Cortex of kidney (tissue), 1 donor: ENCODE measurements at places on chromosomes 5 and 9.

DNA sequence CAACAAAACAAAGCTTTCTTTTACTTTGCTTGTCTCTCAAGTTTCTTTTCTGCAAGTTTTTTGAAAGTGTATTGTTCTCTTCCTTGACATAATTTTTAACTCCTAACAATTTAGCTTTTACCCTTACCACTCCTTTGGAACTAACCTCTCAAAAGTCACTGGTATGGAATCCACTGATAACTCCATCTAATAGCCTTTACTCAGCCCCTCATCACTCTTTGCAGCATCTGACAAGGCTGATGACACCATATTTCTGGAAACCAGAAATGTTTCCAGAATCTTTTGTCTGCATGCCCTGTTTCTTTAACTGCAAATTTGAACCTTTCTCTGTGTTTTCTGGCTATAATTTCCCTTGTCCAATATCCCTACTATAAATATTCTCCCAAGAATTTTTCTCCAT lies 46.5 kb downstream of the ZNF474 start:
- DNase-seq = no peak

DNA sequence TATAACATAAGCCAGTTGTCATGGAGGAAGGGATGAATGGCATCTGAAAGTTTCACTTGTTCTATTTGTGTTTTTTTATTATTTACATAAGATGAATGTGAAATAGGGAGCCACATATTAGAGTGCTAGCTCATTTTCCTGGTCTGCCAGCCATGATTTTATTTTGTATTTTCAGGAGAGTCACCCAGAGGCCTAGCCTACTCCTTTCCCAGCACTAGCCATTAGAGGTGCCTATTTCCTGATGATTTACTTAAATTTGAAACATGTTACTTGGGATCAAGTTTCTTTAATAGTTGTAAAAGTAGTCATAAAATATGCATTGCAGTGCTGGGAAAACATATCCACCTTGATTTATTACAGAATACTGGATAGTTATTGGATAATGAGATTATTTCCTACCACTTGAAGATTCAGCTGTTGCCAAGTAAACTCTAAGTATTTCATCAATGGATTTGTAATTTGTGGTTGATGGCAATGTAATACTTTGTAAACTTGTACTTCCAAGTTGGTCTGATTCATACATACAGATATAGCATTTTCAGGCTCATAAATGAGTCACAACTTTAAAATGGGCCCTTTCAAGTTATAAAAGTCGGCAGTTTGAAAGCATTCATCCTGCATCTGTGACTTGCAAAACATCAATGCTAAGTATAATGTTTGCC lies 50.8 kb downstream of the KCNN2 start:
- DNase-seq = no peak

- no peak for DNase-seq
Observed at GRCh38 chr9:13427587-13427986, 148.1 kb upstream of the MPDZ start.

DNA sequence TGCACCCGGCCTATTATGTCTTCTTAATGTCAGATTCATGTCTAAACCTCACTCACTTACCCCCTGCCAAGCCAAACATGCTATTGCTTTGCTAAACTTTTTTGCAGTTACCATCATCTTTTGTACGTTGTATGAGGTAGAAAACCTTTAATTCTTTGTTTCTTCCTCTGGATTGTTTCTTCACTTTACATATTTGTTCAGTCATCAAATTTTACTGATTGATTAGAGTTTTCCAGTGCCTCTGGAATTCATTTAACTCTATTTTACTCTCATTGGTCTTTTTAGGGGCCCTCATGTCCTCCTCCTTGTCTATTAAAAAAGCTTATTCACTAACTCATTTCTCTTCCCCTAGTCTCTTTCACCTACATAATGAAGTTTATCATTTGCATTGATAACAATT lies 67.0 kb downstream of the RIC1 start:
- no peak for DNase-seq

DNA sequence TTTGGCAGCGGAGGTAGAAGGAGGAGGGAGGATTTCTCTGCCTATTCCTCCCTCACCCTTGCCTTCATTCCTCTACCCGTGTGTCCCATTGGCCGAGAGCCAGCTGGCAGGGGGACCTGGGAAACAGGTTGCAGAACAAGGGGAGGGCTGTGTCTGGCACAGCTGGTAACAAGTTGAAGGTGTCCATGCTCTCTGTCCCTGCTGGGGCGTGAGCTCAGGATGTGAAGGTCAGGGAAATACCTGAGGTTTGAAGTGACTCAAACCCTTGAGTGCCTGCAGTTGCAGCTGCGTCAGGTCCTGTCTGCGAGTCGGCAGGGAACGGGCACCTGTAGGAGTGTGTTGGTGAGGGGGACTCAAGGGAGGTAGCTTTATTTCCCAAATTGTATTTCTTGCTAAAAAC lies 16.2 kb downstream of the MIGA2 start:
- no peak for DNase-seq

- no peak for DNase-seq
Observed at GRCh38 chr9:136659861-136660784, 2.6 kb upstream of the EGFL7 start.

DNA sequence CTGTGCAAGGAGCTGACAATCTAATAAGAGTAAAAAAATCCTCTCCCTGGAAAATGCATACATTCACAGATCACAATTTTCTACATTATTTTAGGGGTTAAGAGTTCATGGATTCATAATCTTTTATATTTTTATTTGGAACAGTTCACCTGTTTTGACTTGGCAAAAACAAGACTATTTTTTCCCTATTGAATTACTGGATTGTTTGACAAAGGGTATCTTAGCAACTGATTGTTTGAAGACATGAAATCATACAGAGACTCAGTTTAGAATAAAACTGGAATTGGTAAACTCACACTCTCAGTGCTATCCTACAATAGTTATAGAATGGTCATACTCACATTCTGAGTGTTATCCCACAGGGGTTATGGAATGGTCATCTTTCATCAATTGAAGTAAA lies 358.2 kb upstream of the PTGER4 start:
- DNase-seq = no peak

- DNase-seq = no peak
Observed at GRCh38 chr5:10607666-10608073, 43.8 kb downstream of the ANKRD33B start.

DNA sequence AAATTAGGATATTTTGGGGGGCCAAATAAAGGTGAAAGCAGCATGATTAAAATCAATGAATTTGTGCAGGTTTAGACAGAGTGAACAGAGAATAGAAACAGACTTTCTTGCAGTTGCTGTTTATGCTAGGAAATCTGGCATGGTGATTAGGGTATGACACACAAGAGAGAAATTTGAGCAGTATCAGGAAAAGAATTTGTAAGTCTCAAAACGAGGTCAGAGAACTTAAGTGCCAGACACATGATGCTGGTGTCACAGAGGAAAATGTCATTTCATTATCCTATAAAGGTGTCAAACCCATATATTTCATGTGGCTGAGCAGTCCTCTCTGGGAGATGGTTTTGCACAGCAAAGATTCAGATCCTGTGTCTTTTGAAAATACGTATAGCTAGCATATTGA lies 15.7 kb downstream of the LVRN start:
- no peak for DNase-seq

DNA sequence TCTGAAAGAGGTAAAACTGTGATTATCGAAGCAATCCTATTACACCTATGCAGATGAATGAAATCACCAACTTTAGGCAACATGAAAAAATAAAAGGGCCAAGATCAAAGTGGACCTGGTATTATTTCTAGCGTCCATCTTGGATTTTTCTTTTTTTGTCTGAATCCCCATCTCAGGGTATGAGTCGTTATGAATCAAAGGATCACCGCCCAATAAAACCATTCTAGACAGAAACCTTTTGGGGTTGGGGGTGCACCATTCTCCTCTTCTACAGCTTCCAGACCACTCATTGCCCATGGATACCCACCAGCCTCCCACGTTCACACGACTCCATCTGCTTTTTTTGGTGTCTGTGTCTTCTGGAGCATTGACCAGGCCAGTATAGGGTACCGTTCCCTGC lies 33.4 kb downstream of the MAP1B start:
- no peak for DNase-seq

DNA sequence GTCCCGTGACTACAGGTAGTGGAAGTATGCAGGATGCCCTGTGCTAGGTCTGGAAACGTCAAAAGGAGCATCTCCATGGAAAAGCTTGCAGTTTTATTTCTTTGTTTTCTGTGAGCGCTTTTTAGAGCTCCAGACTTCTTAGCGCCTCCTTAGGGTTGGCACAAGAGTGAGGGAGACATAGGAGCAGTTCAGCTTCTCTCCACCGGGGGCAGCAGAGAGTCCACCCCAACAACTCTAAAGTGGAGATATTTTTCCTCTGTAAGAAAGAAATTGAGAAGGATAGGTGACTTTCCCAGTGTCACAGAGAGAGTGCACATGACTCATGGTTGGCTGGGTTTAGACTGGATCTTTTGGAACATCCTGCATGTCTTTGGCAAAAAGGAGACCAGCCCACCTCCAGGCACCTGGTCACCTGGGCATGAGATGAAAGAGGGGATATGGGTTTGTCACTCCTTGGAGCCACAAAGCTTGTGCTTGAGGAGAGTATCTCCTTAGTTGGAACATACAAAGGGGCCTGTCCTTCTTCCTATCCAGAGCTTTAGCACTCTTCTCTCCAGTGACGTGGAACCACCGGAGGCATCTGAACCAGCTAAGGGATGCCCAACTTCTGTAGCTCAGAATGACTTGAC lies 637.7 kb downstream of the SEMA5A start:
- no peak for DNase-seq

- DNase-seq = no peak
Observed at GRCh38 chr5:38157024-38157423, 101.3 kb upstream of the EGFLAM start.

DNA sequence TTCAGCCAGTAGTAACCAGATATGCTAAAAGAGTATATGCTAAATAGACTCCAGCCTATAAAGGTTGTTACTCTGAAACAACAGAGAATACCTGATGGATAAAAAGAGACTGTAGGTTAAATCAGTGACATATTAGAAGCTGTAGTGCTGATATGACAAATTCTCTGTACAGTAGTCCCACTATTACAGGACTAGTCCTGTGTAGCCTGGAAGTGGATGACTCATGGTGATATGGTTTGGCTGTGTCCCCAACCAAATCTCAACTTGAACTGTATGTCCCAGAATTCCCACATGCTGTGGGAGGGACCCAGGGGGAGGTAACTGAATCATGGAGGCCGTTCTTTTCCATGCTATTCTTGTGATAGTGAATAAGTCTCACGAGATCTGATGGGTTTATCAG lies 276.2 kb upstream of the POU5F2 start:
- no peak for DNase-seq

DNA sequence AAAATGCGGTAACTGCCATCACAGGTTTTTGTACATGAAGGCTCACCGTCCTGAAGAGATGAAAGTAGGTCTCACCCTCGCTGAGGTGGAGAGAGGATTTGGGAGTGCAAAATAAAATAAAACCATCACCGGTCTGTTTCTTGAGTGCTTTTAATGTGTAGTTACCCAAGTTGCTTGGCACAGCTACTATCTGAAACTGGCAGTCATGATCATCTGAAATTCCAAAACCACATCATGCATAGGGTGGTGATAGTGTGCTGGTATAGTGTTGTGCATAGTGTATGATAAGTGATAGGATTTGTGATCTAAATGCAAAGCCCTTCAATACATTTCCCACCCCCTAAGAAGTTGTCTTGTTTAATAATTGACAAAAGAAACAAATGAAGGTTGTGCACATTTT lies 381.3 kb downstream of the DMRT2 start:
- DNase-seq = no peak

GRCh38 chr9:93507768-93508167 lies 54.4 kb upstream of the FAM120AOS start:
- no peak for DNase-seq

GRCh38 chr5:81228084-81228483 lies 5.0 kb upstream of the CKMT2 start:
- no peak for DNase-seq

DNA sequence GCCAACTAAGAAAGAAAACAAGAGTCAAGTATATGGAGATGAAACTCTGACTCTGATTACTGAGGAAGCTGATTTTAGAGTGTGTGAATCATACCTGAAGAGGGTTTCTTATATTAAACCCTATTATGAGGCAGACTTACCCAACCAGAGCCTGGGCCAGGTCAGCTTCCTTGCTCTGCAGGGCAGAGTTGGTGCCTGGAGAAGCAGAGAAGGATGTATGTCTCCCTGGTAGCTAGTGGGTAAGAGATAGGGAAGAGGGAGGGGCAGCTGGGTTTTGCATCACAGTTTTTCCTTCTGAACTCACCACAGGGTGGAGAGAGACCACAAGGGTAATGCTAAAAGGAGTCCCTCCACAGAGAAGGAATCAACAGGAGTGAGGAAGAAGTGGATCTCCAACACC lies 104.1 kb downstream of the CMYA5 start:
- DNase-seq = no peak

DNA sequence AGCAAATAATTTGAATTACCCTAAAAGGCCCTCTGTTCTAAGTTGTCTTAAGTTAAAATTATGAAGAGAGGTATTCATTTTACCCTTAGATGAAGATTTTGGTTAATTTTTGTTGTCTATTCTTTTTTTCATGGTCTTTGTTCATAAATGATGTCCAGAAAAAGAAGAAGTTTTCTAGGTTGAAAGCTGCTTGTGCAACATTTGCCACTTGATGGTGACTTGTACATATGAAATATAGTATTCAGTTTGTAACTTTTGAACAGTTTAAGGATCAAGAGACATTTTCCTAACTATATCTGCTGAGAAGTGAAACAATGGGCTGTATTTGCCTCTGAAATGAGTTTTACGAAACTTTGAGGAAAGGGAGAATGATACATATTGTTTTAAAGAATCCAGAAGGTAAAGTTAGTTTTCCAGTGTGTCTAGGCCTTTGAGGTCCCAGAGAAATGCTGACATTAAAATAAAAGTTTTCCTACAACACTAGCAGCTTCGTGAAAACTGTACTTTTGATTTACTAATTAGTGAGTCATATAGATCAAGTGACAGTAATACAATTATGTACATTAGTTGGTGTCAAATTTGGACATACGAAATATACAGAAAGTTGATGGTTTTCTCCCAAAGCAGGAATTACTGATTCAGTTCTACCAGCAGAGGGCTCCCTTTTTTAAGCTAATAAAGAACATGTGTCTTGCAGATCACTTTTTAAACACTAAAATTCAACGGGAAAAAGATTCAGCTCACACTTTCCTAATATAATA lies 70.5 kb downstream of the PIK3R1 start:
- DNase-seq = no peak

GRCh38 chr9:129556491-129557191 lies 64.3 kb downstream of the C9orf50 start:
- no peak for DNase-seq

GRCh38 chr5:118611332-118611945 lies 376.9 kb downstream of the DTWD2 start:
- no peak for DNase-seq
